ENCODE measurements at places on chromosomes 12 and 14. TPM values are rescaled to one million over a fixed set of nuclear protein-coding genes. Genes with fewer than 3 reads are reported as not detected.

Gene MUCL1
- not detected for total RNA-seq

Gene TTC7B
- 9.9 TPM for total RNA-seq

GRCh38 chr12:130555628-130556485, 160.2 kb downstream of the RIMBP2 start:
- no peak for ATAC-seq

DNA sequence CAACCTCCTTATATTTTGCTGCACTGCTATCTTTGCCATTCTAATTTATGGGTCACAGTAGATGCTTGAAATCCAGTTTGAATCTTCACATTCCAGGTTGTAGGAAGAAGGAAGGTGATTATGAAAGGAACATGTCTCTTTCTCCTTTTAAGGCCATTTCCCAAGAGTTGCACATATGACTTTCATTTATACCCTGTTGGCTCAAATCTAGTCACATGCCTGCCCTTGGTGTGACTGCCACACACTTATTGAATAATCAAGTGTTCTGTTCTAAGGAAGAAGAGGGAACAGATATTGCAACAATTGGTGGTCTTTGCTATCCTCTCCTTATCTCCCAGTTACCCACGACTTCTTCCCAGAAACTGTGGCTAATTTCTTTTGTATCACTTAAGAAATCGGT, 404.3 kb downstream of the TMEM117 start:
- no peak for ATAC-seq

- ATAC-seq = no peak
These were observed 6.3 kb downstream of the PPM1H start for GRCh38 chr12:62928632-62929031.

Gene JDP2
- total RNA-seq = 18.5 TPM

Measured in esophagus mucosa (tissue), 1 donor.